ENCODE measurements at places on chromosomes 1 and 21.
A peak's percentile ranks its signal among the peaks of the same experiment; 100 is the strongest.

- peak; percentile 84 for DNase-seq
Measured at GRCh38 chr1:113871597-113872113, at the start of gene PTPN22. TSS of gene PTPN22 (minus strand) at chr1:113871712.

DNA sequence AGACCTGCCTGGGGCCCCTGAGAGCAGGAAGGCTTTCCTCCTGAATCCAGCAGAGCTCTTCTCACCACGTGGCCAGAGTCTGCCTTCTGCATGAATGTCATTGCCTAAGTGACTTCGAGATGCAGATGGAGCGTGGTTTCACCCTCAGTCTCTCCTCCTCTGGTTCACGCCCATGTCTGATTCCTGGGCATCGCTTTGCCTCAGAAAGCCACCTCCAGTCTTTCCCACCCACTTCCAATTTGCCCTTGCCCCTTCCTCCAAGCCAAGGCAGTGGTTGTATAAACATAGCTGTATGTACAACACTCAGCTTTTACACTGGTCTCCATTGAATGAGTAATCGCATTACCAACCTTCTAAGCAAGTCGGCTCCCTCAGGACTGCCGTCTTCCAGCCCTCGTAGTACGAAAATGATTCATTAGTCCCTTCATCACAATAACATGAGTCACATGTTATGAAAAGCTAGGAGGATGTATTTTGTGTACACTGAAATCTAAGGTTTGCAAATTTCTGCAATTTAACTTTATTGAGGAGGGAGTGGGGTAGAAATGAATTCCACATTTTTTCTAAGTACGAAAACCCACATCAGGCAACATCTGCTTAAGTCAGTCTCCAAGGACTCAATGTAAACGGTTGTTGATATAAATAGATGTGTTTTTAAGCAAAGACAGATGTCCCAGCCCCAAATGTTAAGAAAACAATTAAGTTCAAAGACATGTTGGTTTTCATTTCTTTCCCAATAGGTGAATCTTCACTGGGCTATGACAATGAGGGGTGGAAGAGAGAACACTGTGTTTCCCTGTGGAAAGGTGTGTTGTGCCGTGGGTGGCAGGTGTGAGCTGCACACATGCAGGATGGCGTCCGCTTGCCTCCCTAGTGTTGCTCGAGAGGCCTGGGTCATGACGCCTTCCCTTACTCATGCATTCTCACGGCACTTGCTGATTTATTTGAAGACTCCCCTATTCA is 32.3 kb upstream of the ETS2 start:
- peak; percentile 96 for DNase-seq

DNA sequence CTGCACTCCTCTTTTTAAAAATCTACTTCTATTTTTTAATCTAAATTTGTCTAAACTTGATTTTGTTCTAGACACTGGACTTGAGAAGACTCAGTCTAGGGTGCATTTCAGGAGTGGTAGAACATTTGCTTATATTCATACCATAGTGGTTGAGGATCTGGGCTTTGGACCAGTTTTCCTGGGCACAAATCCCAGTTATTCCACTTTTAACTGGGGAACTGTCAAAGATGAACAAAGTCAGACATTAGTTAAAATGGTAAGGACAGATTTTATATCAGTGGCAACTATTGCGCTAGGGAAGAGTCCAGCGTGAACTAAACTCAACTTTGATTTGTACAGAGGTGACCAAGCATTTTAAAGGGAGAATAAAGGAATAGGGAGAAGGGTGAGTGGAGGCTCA is 102.4 kb downstream of the FMN2 start:
- no peak for DNase-seq

GRCh38 chr21:17858747-17859146 is 39.6 kb upstream of the C21orf91 start:
- DNase-seq, result no peak

DNA sequence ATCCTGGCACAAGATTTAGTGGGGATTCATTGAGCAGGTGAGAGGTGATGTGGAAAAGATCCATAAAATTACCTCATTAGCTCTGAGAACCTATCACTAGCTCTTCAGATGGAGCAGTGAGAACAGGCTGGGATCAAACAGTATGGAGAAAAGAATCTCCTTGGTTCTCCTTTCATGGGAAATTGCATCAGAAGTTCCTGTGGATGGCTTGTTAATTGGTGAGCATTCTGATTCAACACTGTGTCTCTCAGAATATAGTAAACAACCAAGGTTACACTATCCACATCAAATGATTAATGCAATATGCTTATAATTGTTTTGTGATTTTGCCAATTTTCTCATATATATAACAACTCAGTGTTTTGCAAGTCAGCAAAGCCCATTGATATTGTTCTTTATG is 8.3 kb upstream of the CD55 start:
- no peak for DNase-seq

GRCh38 chr1:93061895-93062792 is 16.9 kb upstream of the MTF2 start:
- DNase-seq, result peak; percentile 40

- DNase-seq, result no peak
Measured at GRCh38 chr1:165671526-165671925, 26.8 kb downstream of the ALDH9A1 start.

GRCh38 chr1:184801503-184801902 is 46.8 kb upstream of the EDEM3 start:
- no peak for DNase-seq

GRCh38 chr1:112251766-112252506 is 144.1 kb upstream of the CTTNBP2NL start:
- peak; percentile 12 for DNase-seq

DNA sequence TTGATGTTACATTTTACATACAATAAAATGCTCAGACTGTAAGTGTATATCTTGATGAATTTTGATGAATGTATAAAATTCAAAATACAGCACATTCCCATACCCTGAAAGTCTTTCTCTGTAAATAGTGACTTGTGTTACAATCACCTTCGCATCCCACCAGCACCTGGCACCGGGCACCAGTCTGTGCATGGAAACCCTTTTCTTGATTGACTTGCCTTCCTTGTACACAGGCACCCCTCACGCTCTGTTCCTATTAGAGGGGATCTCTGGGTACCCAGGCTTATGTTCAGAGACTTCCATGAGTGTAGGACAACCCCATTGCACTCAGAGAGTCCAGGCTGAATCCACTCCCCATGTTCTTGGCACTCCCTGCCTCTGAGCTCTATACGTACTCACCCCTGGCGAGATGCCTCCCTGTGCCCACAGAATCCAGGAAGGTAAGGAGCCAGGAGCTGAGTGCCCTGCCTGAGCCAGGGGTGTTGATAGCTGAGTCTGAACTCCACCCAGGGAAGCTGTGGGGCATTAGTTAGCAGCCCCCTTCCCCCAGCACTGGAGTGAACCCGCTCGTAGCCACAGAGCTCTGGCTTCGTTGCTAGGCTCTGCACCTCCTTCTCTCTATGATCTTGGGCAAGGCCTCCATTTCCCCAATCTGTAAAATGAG is 22.5 kb upstream of the PKP1 start:
- DNase-seq, result no peak

- DNase-seq, result no peak
Measured at GRCh38 chr1:41665962-41666917, 181.8 kb upstream of the EDN2 start.

DNA sequence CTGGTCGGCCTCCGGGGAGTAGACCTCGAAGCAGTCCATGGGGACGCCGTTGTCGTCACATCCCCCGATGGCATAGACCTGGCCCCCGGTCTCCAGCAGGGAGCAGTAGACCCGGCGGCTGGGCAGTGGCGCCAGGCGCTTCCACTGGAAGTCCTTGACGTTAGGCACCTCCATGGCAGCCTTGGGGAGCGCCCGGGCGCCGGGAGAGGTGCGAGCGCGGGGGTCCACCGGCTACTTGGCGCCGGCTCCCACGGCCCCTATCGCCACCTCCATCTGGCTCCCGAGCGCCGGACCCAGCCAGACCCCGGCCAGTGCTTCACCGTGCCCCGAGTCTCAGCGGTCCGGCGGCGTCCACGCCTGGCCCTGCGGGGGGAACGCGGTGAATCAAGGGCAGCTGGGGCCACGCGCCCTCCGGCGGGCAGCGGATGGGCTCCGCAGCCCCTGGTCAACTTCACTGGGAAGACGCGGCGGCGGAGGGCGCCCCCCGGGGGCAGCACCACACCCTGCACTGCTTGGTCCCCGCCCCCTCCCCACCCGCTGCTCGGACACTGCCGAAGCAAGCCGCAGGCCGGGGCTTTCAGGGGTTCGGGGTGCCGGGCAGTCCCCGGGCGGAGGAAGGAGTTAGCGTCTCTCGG is 13.2 kb downstream of the KLHDC8A start:
- no peak for DNase-seq

DNA sequence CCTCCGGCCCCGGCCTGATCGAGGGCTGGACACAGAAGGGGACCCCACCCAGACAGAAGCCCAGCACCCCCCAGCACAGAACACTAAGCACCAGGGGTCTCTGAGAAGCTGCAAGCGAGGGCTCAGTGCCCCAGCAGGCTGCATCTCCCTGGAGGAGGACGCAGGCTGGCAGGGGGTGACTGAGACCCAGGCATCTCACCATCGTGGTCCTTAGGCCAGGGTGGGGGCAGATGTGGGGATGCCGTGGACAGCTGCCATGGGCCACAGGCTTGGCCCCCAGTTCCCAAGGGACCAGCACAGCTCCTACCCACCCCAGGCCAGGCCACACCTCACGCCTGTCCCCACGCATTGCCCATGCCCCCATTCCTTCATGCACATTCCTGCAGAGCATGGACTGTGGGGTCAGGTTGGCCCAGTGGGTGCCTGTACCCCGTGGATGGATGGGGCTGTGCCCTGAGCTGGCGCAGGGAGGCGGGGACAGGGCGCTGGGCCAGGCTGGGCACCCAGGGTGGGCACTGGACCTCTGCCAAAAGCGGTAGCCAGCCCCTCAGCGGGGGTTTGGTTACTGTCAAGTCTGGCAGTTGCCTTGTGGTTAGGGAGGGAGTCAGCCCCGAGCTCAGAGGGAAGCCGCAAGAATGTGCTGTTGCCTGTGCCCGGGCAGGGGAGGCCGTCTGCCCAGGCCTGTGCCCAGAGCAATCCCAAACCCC is 61.5 kb downstream of the ARHGEF16 start:
- DNase-seq, result no peak

DNA sequence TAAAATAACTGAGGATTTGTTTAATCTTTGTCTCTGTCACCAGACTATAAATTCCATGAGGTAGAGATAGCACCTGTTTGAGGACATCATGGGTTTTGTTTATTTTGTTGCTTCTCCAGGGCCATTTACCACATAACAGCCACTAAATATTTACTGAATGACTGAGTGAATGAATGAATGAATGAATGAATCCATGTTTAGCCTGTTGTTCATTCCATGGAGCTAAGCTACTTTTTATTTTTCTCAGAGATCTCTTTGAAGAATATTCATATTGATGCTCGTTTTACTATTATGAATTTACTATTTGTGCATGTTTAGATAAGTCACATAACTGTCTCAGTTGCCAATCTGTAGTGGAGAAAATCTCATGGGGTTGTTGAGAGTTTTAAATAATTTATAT is 17.7 kb downstream of the LRRC8B start:
- no peak for DNase-seq

DNA sequence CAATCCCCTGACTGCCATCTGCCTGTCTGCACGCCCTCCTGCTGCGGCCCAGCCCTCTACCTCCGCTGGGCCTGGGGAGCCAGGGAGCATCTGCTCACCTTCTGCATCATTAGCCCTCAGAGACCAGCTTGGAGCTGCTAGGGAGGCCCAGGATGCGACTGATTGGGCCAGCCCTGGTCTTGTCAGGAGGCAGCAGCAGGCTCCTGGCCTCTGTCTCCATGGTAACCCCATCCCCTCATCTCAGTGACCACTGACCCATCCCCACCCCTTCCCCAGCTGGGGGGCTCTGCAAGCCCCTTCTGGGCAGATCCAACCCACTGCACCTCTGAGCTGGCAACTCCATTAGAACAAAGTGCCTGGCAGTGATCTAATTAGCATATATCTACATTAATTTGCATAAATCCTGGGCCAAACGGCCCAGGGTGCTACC is 37.7 kb downstream of the NKAIN1 start:
- DNase-seq, result no peak

GRCh38 chr1:25624604-25625003 is 8.0 kb downstream of the MAN1C1 start:
- DNase-seq, result no peak

DNA sequence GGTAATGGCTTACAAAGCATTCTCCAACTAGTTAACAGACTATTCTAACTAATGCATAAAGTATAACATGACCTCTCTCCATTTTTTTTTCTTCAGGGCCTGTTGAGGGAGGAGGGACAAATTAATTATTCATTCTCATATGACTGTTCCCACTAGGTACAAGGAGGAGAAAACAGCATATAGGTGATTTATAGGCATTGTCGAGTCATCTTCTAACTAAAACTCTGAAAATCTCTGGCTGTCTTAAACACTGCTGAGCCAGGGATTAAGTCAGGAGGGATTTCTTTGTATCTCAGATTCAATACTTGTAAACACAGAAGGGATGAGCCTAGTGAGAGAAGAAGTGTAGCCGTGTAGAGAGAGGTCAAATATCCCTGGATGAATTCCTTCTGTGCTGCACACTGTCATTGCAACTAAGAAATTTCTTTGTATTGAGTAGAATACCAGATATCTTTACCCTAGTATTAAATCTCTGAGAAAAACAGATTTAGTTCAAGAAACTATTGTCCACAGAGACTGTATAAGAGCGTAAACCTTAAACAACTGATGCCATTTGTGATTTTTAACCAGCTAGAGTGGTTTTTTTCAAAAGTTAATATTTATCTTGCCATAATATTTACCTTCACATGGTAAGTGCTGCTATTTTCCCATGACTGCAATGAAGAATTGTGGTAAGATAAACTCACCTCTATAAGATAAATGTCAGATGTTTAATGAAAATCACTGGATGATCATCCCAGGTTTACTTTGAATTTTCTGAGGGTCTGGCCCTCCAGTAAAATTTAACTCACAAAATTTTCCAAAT is 465.3 kb downstream of the RWDD3 start:
- no peak for DNase-seq

DNA sequence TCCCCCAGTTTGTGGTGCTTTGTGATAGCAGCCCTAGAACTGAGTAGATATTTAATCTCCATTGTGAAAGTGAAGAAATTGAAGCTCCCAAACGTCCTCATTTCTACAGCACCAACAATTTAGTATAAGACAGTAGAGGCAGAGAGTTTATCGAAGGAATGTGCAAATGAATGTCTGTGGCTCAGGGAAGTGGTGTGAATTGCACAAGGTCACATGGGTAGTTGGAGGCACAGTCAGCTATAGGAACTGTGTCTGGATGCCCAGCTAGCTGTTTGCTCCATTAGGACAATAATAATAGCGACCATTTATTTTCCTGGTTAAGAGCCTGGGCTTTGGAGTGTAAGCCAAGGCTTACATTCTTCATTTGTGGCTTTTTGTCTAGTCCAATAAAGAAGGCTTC is 144.4 kb upstream of the USP24 start:
- no peak for DNase-seq

GRCh38 chr21:39161064-39161463 is 22.2 kb downstream of the PSMG1 start:
- no peak for DNase-seq

DNA sequence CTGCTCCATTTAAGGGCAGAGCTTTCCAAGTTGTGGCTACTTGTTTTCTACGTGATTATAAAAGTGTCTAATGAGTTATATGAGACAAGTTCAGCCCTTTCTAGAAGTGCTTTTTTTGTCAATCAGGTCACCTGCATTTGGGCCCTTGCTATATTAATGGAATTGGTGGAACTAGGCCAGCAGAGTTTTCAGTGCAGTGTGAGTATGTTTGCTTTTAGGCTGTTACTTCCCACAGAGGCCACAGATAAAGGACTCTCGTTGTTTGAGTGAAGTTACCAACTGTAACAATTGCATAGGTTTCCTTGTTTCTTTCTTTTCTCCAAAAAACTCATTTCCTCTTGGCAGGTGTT is 10.9 kb downstream of the SMAP2 start:
- DNase-seq, result no peak
